ENCODE measurements at places on chromosomes 3 and 15. TPM values are rescaled to one million over a fixed set of nuclear protein-coding genes. Genes with fewer than 3 reads are reported as not detected.

GRCh38 chr15:65258375-65259262 is 28.1 kb downstream of the PARP16 start:
- DNase-seq = no peak

DNA sequence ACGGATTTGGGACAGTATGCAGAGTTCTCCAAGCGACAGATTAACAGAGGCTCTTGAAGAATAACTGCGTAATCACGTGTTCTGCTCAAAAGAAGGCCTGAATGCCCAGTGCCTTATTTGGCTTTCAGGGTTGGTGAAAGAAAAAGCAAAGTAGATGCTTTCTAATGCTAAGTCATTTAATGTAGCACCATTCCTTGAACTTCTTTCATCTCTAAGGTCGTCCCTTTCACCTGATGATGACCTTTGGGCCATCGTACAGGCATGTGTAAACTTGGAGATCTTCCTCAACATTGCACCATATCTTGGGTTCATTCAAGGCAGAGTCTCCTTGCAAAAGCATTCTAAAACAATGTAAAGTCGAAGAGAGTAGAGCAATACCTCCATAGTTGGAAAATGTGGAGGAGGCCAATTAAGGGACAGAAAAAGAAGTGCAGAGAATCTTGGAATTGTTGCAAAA is 48.9 kb downstream of the TMEM44 start:
- DNase-seq = no peak

Gene ANKUB1
- 0.63 TPM for polyA plus RNA-seq

Gene ARRDC4
- 28.4 TPM for polyA plus RNA-seq

GRCh38 chr3:115549071-115549470 is 74.2 kb upstream of the GAP43 start:
- DNase-seq = no peak

- no peak for DNase-seq
Observed at GRCh38 chr3:72346526-72346926, 501.7 kb downstream of the SHQ1 start.

DNA sequence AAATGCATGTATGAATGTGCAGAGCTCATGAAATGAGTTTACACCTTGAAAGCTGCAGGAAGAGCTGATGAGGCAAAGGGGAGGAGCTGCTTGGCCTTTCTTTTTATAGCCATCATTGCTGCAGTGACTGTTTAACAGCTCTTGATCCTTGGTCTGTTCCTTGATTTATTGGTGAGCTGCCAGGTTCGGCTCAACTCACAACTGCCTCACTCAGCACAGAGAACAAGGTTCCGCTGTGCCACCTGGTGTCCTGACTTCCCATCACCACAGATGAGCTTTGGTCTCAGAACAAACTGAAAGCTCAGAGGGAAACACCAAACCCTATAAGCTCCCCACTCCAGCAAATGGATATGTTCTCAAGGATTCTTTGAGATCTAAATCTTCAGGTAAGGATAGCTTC is 626.1 kb downstream of the MAGI1 start:
- no peak for DNase-seq

DNA sequence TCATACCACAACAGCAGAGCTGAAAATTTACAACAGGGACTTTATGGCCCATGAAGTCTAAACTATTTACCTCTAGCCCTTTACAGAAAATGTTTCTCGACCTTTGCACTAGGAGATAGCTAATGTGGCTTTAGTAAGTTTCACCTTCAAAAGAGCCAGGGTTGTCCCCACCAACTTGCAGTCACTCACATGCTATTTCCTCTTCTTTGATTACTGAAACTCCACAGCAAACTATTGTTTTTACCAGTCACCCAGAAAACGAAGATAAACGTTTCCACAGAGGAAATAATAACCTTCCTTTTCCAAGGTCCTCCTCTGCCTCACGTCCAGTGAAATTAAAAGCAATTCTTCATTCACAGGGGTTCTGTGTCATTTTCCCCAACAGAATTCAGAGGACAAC is 48.2 kb downstream of the WWTR1 start:
- peak; percentile 59 for DNase-seq

Gene EPHA3
- polyA plus RNA-seq = 6.9 TPM

GRCh38 chr15:59543721-59544547 is 67.6 kb upstream of the GCNT3 start:
- DNase-seq = no peak

DNA sequence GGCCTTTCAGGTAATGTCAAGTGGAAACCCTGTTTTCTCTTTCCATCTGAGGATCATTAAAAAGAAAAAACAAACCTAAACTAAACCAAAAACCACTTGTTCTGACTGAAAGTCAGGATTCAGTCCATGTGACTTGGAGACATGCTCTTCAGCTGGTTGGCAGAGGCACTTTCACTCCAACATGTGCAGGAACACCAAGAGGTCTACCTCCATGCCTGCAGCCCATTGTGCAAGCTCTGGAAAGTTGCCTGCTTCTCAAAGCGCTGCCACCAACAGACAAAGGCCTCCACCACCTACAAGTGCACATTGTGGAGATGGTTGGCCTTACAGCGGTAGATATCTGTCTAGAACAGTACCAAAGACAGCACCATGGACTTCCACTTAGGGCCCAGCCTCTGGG is 161.8 kb downstream of the LEKR1 start:
- no peak for DNase-seq

- DNase-seq = no peak
Observed at GRCh38 chr15:33021806-33022389, 172.6 kb downstream of the FMN1 start.

Gene LDHAL6B
- 0.14 TPM for polyA plus RNA-seq

- no peak for DNase-seq
Observed at GRCh38 chr3:55621026-55621422, 133.9 kb upstream of the WNT5A start.

Gene ZBTB38
- polyA plus RNA-seq = 49.2 TPM

DNA sequence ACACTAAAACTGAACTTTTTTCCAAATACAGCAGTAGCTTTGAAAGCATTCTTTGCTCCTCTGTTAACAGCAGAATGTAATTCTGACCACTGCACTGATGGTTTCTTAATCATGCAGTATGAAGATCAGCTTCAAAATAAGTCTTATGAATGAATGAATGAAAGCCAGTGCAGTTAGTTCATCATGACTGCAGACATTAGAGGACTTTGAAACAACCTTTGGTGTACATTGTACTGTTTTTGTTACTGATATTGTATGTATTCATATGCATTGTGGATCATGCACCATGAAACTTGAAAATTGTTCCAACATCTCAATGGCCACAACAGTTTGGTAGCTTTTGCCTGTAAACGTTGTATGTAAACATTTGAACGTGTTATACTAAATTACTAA is 1.3 kb upstream of the TNIK start:
- DNase-seq = no peak

- DNase-seq = no peak
Observed at GRCh38 chr3:196202516-196202970, 8.7 kb downstream of the ZDHHC19 start.

DNA sequence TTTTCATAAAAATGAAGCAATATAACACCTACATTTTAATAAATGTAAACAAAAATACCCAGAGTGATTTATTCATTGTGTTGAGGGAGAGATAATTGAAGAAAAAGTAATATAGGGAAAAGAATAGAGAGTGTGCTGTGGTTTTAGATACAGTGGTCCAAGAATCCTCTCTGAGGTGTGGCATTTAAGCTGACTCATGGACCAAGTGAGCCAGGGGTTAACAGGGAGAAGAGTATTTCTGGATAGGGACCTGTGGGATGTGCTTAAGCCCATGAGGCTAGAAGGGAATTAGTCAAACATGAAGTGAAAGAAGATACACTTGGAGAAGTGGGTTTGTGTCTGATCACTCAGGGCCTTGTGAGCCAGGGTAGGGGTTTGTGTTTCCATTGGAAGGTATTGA is 680.7 kb upstream of the GRM7 start:
- no peak for DNase-seq

DNA sequence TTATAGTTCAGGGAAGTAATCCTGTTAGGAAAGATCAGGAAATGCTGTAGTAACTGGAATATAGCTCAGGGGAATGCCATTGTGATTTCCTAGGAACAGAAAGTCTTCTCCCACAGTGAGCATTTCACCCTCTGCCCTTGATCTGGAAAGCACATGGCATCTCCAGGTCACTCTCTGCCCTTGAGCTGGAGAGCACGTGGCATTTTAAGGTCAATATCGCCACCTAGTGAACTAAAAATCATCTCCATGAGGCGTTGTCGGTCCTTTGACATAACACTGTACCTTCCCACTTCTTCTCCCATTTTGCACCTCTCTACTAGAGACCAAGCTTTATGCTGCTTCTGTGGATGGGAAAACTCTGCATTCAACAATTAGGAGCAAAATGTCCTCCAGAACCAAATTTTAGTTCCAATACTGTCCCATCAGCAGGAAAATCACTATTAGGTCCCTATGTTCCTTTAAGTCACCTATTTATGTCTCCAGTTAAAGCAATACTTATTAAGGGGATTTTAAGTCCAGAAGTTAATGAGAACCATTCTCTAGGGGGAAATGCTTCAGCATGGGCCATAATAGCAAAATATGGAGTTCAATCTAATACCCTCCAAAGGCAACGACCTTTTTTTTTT is 54.7 kb upstream of the GK5 start:
- DNase-seq = peak; percentile 46

Gene ERC2
- polyA plus RNA-seq = 3.1 TPM

Gene ROPN1B
- 0.70 TPM for polyA plus RNA-seq

GRCh38 chr3:151969026-151969642 is 95.7 kb downstream of the SUCNR1 start:
- no peak for DNase-seq

Gene SKOR1
- polyA plus RNA-seq = 0.24 TPM

DNA sequence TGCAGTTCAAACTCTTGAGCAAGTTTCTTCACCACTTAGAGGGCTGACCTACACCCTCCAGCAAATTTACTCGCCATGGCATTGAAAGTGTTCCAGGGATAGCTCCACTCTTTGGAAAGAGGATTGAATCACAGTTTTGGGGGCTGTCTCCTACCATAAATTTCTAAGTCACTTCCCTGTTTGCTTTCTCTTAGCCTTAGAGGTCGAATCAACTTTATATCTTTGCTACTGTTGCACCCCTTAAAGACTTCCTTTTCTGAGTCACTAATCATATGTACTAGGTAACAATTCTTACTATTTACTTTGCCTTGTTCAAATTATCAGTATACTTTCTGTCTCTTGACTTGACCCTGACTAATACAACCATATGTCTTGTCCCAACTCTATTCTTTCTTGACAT is 1151.8 kb upstream of the ALCAM start:
- DNase-seq = no peak

- DNase-seq = no peak
Observed at GRCh38 chr3:179565496-179565895, 2.8 kb downstream of the ACTL6A start.

Gene C2CD4B
- 2.8 TPM for polyA plus RNA-seq

DNA sequence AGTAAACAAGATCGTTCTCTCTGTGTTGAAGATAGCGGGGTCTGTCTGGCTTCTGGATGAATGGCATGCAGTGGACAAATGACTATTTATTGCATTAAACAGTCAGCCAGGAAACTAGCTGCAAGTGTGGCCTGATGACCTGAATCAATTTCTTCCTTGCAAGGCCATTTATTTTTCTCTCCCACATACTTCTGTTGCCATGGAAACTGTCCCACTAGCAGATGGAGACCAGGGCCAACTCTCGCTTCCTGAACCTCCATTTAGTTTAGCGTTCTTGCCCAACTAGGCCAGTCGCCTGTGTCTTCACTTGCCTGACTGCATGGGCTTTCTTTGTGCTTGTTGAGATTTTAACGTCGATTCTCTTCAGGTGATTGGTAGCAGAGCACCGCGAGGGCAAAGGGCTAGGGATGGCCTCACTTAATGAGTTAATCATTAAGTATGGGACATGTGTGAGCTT is 27.6 kb downstream of the LMCD1 start:
- peak; percentile 35 for DNase-seq

GRCh38 chr3:5423076-5423475 is 235.6 kb downstream of the EDEM1 start:
- no peak for DNase-seq

- no peak for DNase-seq
Observed at GRCh38 chr3:145911016-145911415, 250.0 kb downstream of the PLOD2 start.

- no peak for DNase-seq
Observed at GRCh38 chr3:43343185-43343584, 56.8 kb downstream of the SNRK start.

DNA sequence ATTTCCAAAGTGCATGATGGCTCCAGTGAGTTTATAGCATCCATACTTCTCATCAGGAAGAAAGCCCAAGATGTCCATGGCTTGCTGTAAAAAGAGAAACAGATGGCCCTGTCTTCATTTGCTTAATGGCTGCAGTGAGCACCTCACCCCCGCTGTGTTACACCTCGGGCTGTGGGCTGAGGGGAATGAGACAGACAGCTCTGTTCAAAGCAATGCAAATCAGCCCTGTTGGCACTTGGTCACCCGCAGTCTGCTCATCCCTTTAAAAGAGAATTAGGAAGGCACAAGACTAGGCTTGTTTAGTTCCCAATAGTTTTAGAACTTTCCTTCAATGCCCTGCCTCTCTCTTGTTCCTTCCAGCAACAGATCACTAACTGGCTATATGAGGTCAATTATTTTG is 25.2 kb downstream of the MYH15 start:
- DNase-seq = no peak

DNA sequence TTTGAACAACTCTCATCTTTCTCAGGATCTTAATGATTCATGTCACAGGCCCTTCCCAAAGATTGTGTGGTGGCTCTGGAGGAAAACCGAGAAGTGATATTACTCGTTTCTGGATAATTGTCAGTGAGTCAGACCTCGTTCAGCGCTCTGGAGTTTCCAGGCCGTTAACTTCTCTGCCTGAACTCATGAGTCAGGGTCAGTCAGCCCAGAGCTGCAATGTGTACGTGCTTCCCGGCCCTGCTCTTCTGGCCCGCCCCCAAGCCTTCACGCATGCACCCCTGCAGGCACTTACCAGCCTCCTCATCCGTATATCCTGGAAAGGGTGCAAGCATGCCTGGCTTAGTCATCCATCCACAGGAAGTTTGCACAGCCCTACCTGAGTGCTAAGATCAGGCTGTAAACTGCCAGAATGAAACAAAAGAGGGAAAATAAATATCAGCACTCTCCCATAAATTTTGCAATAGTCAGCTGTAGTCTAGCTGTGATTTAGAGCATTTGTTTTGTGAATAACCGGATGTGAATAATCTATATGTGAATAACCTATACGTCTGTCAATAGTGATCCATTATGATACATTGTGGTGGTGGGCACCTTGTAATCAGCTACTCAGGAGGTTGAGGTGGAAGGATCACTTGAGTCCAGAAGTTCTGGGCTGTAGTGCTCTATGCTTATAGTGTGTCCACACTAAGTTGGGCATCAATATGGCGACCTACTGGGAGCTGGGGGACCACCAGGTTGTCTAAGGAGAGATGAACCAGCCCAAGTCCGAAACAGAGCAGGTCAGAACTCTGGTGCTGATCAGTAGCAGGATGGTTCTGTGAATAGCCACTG is 35.3 kb upstream of the SEMA4B start:
- DNase-seq = peak; percentile 84

DNA sequence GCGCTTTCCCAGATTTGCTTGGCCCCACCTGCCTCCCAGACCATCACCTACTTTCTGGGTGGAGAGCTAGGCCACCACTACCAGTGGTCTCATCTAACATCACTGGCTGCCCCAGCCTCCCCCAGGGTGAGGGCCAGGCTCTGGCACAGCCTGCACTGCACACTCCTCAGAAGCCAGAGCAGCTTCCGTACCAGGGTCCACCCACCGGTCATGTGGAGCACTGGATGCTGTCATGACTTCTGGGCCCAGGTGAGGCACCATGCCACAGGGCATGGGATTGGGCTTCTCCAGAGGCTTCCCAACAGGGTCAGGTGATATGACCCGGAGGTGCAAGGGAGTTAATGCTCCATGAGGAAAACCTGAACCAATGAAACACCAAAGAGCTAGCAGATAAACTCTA is 14.0 kb downstream of the MEGF11 start:
- no peak for DNase-seq

- DNase-seq = peak; percentile 18
Observed at GRCh38 chr3:56629451-56629850, 53.6 kb downstream of the TASOR start.

Gene MAPKAPK3
- 53.6 TPM for polyA plus RNA-seq
